Inflammatory macrophage (primary cell): ENCODE measurements at places on chromosomes 6 and 20.

DNA sequence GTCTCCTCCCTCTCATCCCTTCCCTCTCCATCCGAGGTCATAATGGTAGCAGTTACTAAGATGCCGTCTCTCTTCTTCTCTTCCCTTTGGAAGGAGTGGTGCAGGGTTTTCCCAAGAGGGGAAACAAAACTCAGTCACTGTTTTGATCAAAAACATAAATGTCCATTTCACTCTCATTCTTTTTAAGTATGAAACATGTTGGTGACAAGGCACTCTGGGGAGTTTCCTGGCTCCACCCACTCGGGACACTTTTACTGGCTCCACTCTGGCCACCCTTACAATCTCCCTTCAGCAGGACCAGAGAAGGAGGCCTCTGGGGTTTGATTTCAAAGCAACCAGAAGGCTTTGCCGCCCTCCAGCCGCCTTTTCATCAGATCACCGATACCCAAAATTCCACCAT is 57.0 kb downstream of the FGD2 start:
- no peak for DNase-seq

DNA sequence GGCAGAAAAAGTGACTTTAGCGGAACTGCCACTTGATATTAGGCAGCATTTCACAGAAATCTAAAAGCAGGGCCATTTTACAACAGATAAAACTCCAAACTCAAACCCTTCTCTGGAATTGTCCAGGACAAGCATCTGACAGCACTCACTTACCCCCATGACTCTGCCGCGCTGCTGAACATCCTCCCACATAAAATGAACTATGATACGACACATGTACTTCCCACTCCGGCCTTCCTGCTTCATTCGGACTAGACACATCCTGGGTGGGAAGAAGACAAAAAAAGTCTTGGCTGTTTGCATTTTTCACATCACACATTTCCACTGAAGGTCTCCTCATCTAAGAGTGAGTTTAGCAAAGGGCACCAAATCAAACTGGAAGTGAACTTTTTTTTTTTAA is 54.8 kb upstream of the FAM83C start:
- peak; percentile 59 for DNase-seq

DNA sequence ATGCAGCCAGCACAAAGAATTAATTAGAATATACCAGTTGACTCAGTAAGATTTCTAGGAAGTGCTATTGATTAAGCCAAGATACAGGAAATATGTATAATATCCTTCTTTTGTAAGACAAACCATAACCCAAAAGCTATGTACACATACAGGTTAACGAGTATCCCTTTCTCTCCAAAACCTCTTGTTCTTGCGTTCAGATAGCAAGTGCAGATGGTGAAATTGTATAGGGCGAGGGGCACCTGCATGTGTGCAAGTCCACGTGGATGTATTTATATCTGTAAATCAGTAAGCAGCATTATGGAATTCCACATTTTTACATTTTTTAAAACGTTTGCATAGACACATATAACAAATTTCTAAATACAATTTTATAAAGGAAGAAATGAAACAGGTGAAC is 228.6 kb downstream of the TBXT start:
- no peak for DNase-seq

DNA sequence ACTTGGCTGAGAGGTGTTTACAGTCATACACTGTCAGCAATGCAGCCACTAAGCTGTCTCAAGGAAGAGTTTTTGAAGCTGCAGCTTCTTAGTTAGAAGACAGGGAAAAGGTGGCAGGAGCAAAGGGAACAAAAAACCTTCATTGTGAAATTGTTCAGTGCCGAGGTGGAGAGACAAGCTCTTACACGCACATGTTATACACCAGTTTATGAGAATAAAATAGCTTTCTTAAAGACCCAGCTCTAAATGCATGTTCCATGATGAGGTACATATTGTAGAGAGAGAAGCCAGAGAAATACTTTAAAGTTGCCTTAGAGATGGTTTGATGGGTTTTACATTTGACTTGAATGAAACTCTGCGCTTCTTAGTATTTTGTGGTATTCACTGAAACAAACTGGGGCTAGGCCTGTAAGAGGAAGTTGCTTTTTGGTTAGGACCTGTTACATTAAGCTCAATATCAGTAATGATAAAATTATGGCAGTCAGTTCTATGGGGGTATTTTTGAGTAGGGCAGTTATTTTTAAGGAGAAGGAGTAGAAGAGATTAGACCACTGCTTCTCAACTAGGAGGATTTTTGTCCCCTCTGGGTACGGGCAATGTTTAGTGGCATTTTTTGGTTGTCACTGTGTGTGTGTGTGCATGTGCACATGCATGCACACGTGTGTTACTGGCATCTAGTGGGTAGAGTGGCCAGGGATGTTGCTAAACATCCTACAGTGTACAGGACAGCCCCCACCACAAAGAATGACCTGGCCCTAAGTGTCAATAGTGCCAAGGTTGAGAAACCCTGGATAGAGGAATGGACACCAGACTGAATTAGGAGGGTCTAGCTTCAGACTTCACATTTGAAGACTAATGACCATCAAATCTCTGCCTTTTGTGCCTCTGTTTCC is 9.8 kb downstream of the NEDD9 start:
- DNase-seq, result no peak

DNA sequence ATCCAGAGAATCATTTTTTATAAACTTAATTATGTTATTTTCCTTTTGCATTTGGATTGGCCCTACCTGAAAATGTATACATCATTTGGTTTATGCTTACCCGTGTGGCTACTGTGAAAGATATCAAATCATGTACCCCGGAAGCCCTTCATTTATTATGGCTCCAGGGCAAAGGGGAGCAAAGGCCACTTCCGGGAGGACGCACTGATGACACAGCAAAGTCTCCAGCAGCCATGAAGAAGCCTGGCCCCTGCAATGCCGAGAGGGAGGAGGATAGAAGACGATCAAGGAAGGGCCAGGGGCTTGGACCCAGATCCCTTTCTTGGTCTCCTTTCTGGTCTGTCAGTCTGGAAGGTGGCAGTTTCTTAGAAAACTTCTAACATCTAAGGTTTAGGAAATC is 380.3 kb upstream of the AGPAT4 start:
- DNase-seq, result no peak
